ENCODE measurements at places on chromosomes 1 and 21. TPM values are rescaled to one million over a fixed set of nuclear protein-coding genes. Genes with fewer than 3 reads are reported as not detected.

DNA sequence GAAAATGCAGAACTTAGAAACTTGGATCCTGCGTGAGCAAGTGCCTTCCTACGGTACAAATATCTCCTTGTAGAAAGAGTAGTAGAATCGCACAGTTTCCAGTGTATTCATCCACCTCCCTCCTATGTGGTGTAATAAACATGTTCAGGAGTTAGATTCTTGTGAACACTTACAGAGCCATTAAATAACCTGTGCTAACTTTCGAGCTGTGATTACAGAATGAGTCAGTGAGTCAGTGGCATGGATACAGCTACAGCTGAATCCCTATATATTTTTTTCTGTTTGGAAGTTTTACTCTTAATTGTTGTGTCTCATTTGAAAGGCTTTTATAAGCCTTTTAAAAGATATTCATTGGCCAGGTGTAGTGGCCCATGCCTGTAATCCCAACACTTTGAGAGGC is 148.7 kb downstream of the EDEM3 start:
- H3K4me3 ChIP-seq, result no peak overlapping the region
- DNase-seq, result no peak
- H3K27ac ChIP-seq, result no peak overlapping the region
- H3K4me1 ChIP-seq, result no peaks in the 10 kb centered on the region
- H3K27me3 ChIP-seq, result no peaks in the 10 kb centered on the region

- no peaks in the 10 kb centered on the region for H3K4me1 ChIP-seq
- peaks cover 7% of the 10 kb centered on the region for H3K27me3 ChIP-seq
- no peak overlapping the region for H3K4me3 ChIP-seq
- H3K27ac ChIP-seq, result no peak overlapping the region
Measured at GRCh38 chr21:41779659-41780058, 12.8 kb upstream of the RIPK4 start.

GRCh38 chr1:210413951-210414350 is 85.2 kb downstream of the HHAT start:
- DNase-seq, result no peak
- no peak overlapping the region for H3K27ac ChIP-seq
- H3K4me1 ChIP-seq, result peaks cover 2% of the 10 kb centered on the region
- no peaks in the 10 kb centered on the region for H3K27me3 ChIP-seq

DNA sequence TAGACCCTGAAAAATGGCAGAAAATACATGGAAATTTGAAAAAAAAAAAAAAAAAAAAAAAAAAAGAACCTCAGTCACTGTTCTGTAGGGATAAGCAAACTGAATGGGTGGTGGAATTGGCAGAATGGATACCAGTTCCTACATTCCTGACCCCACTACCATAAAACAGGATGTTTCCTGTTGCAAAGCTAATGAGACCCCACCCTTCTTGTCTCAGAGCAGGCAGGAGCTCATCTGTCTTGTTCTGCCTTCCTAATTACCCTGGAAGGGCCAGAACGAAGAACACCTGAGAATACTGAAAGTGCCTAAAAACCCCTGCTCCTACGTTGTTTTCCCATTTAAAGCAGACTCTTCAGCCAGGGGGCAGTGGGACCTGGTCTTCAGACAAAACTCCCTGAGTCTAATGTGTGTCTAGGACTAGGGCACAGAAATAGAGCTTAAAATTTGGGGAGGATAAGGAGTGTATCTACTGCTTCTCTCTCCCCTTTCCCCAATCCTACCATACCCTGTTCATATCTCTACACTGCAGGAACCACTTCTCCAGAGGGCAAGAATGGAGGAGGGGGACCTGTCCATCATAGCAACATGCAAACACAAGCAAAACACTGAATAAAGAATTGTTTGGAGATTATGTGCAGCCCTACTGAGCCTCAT is 3.9 kb downstream of the C1orf56 start:
- no peaks in the 10 kb centered on the region for H3K27me3 ChIP-seq
- H3K36me3 ChIP-seq, result peaks cover 55% of the 10 kb centered on the region
- H3K27ac ChIP-seq, result no peak overlapping the region
- no peaks in the 10 kb centered on the region for H3K4me1 ChIP-seq
- H3K4me3 ChIP-seq, result no peak overlapping the region

GRCh38 chr21:33886321-33886720 is 29.3 kb downstream of the ATP5PO start:
- DNase-seq, result no peak
- no peaks in the 10 kb centered on the region for H3K4me1 ChIP-seq
- no peaks in the 10 kb centered on the region for H3K27me3 ChIP-seq

DNA sequence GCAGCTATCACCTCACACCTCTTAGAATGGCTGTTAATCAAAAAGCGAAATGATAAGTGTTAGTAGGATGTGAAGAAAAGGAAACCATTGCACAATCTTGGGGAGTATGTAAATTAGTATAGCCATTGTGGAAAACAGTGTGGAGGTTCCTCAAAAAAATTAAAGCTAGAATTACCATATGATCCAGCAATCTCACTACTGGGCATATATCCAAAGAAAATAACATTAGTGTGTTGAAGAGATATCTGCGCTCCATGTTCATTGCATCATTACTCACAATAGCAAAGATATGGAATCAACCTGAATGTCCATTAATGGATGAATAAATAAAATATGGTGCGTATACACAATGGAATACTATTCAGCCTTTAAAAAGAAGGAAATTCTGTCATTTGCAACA is 68.9 kb downstream of the SNRPE start:
- H3K27ac ChIP-seq, result no peak overlapping the region
- no peaks in the 10 kb centered on the region for H3K27me3 ChIP-seq
- no peaks in the 10 kb centered on the region for H3K4me1 ChIP-seq
- H3K36me3 ChIP-seq, result no peaks in the 10 kb centered on the region
- H3K4me3 ChIP-seq, result no peak overlapping the region

Gene ERICH3
- not detected for total RNA-seq

GRCh38 chr1:10904396-10905358 is 107.8 kb upstream of the TARDBP start:
- peaks cover 2% of the 10 kb centered on the region for H3K4me1 ChIP-seq
- no peaks in the 10 kb centered on the region for H3K36me3 ChIP-seq
- no peak overlapping the region for H3K27ac ChIP-seq
- no peak for DNase-seq
- no peak overlapping the region for H3K4me3 ChIP-seq
- H3K27me3 ChIP-seq, result no peaks in the 10 kb centered on the region

DNA sequence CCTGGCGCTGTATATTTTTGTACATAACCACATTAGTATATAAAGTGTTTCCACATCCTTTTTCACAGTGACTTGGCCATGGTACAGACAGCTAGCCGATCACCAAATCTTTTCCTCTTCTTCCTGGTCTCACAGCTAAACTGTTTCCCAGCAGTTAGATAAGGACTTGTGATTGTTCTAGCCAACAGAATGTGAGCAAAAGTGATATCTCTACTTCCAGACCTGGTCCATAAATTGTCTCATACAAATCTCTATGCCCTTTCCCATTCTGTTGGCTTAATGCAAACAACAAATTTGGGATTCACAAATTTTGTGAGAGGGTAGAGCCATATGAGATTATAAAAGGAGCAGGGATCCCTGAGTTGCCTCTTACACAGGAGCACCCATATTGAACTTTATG is 19.5 kb downstream of the PAFAH2 start:
- H3K27ac ChIP-seq, result no peak overlapping the region
- H3K27me3 ChIP-seq, result no peaks in the 10 kb centered on the region
- H3K4me3 ChIP-seq, result no peak overlapping the region
- DNase-seq, result no peak

DNA sequence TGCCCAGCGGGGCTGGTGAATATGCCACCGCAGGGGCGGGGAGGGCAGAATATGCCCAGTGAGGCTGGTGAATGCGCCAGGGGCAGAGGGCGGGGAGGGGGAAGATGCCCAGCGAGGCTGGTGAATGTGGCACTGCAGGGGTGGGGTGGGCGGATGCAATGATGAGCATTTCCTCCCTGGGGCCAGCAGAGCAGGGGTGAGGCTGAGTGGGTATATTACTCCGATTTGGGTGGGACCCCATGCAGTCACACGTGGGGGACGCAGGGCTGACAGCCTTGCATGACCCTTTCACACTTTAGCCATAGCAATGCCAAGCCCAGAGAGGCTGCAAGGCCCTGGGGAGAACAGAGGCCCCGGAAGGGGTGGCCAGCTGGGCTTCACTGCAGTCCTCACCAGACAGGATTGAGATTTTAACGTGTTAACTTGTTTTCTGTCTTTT is 9.3 kb upstream of the SLX9 start:
- H3K36me3 ChIP-seq, result no peaks in the 10 kb centered on the region
- H3K4me3 ChIP-seq, result no peak overlapping the region

DNA sequence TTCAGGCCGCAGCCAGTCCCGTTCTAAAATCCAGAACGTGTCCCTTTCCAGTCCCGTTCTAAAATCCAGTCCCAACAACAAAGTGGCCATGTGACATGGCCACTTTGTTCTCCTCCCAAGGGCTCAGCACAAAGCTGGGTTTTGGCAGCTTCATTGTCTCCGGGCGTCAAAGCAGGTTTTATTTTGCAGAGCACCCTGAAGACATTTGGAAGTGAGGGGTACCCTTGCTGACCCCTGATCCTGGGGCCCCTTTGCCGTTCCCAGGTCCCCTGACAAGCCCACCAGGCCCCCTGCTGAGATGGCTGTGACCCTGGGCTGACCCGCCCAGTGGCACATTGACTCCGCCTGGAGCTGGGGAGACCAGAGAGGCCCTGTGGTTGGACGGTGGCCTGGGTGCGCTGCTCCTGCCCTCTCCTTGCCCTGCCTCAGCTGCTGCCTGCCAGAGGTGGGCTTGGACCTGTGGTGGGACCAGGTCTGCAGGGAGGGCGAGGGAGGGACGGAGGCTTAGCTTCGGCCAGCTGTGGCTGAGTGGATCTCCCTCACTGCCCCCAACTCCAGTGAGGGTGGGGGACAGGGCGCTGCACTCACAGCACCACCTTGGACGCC is 4.3 kb downstream of the PFKL start:
- no peaks in the 10 kb centered on the region for H3K27me3 ChIP-seq
- peaks cover 13% of the 10 kb centered on the region for H3K4me1 ChIP-seq
- H3K4me3 ChIP-seq, result no peak overlapping the region
- H3K36me3 ChIP-seq, result peaks cover 29% of the 10 kb centered on the region
- no peak for DNase-seq
- H3K27ac ChIP-seq, result peak overlapping the region; percentile 62

Gene FCRL4
- not detected for total RNA-seq

DNA sequence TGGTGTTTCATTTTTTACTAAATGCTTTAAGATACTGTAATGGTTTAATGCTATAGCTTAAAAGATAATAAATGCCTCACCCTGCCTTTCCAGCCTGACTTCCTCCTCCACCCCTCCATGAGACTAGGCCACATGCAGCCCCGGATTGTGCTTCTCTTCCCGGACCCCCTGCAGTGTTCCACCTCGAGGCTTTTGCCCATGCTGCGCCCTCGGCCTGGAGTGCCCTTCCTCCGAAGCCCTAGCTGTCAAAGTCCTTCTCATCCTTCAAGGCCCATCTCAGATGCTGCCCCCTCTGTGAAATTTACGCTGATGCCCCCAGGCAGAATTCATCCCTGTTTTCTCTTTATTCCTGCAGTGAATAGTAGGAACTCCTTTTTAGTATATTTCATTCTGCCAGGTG is 98.5 kb downstream of the ATP5PO start:
- no peak overlapping the region for H3K4me3 ChIP-seq
- peaks cover 79% of the 10 kb centered on the region for H3K36me3 ChIP-seq
- peak overlapping the region; percentile 11 for H3K27ac ChIP-seq
- no peaks in the 10 kb centered on the region for H3K4me1 ChIP-seq
- DNase-seq, result no peak

Gene UTS2
- total RNA-seq, result not detected

Gene NOTCH2
- 88.3 TPM for total RNA-seq

GRCh38 chr21:31198575-31198974 is 145.5 kb downstream of the TIAM1 start:
- no peaks in the 10 kb centered on the region for H3K36me3 ChIP-seq
- H3K27ac ChIP-seq, result no peak overlapping the region
- DNase-seq, result no peak
- no peak overlapping the region for H3K4me3 ChIP-seq
- peaks cover 1% of the 10 kb centered on the region for H3K4me1 ChIP-seq

Gene SLC6A17
- total RNA-seq, result 0.07 TPM

DNA sequence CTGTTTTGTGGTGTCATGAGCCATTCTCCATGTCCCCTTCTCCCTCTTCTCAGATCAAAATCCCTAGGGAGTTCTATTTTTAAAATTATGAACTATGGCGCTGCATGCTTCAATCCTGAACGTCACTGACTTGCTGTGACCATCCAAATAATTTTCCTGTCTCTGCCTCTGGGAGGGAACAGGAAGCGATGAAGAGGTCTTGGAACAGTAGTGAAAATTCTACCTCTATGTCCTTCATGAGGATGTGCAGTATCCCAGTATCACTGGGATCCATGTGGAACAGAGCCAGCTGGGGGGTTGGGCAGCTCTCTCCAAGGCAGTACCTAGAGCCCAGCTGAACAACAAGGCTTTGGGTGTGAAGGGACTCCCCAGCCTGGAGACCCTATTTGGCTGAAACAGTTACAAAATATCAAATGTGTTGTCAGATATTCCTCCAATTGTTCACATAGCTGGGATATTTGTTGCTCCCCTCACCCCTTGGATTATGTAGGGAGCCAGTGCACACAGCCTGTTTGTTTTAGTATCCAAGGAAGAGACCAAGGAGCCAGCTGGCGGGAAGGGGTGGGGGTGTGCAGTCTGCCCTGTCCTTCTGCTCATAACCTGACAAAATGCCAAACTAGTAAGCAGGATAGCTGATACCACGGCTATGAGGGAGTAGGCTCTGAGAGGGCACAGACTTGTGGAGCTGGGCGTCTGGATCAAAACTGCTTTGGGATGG is 7.6 kb downstream of the DCLRE1B start:
- DNase-seq, result no peak
- H3K27ac ChIP-seq, result no peak overlapping the region
- H3K36me3 ChIP-seq, result peaks cover 46% of the 10 kb centered on the region

- DNase-seq, result peak; percentile 17
- H3K4me3 ChIP-seq, result no peak overlapping the region
- H3K4me1 ChIP-seq, result no peaks in the 10 kb centered on the region
- H3K36me3 ChIP-seq, result no peaks in the 10 kb centered on the region
Measured at GRCh38 chr1:47656719-47657685, 219.2 kb downstream of the FOXD2 start.

Gene AVPR1B
- not detected for total RNA-seq

Gene COL9A2
- 224 TPM for total RNA-seq

Gene RNF207
- total RNA-seq, result 4.8 TPM

DNA sequence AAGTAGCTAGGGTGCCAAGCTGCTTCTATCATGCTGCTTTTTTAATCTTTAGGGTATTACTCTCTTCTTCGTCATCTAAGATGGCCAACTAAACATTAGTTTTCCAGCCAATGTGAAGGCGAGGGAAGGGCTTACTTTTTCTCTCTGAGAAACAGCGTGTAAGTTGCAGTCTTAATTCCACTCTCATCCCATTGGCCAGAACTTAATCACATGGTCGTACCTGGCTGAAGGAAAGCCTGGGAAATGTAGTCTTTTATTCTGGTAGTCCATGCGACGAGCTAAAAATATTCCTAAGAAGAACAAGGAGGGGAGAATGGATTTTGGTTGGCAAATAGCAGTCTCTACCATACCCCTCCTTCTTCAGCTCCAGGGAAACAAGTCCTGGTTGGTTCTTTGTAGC is 21.5 kb downstream of the DNAJC6 start:
- no peaks in the 10 kb centered on the region for H3K4me1 ChIP-seq
- H3K36me3 ChIP-seq, result no peaks in the 10 kb centered on the region
- no peaks in the 10 kb centered on the region for H3K27me3 ChIP-seq
- no peak overlapping the region for H3K4me3 ChIP-seq
- H3K27ac ChIP-seq, result no peak overlapping the region

- no peaks in the 10 kb centered on the region for H3K27me3 ChIP-seq
- no peak overlapping the region for H3K27ac ChIP-seq
- DNase-seq, result no peak
- peaks cover 76% of the 10 kb centered on the region for H3K36me3 ChIP-seq
Measured at GRCh38 chr1:156258859-156259258, 11.0 kb upstream of the PAQR6 start.

Gene ALX3
- not detected for total RNA-seq

All from endodermal cell (in vitro differentiated cells).